Kidney capillary endothelial cell (primary cell): ENCODE measurements at places on chromosomes 4 and X.

GRCh38 chrX:138020941-138021340 is 455.0 kb downstream of the ZIC3 start:
- DNase-seq, result no peak

GRCh38 chr4:14920759-14921320 is 81.4 kb upstream of the CPEB2 start:
- no peak for DNase-seq

- DNase-seq, result no peak
These were observed 19.3 kb downstream of the KLF3 start for GRCh38 chr4:38683276-38683675.

- no peak for DNase-seq
These were observed 23.8 kb upstream of the PLK4 start for GRCh38 chr4:127856813-127857447.

GRCh38 chr4:75930152-75930551 is 10.7 kb downstream of the NAAA start:
- DNase-seq, result no peak

DNA sequence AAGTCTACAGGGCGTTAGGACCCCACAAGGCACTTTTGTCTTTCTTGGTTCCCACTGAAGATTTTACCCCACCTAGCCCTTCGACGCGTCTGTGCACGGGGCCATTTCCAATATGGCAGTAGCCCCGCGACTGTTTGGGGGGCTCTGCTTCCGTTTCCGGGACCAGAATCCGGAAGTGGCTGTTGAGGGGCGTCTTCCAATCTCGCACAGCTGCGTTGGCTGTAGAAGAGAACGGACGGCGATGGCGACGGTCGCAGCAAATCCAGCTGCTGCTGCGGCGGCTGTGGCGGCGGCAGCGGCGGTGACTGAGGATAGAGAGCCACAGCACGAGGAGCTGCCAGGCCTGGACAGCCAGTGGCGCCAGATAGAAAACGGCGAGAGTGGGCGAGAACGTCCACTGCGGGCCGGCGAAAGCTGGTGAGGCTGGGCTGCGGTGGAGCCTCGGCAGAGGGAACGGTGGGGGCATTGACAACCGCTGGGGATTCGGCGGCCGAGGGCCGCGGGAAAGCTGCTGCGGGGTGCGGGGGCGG is at the start of gene USP11:
Gene USP11, plus strand, starts transcription at position 207 of the 530 bp plus-strand sequence. Its CDS starts 35 bp downstream, at position 242.
- DNase-seq, result no peak

DNA sequence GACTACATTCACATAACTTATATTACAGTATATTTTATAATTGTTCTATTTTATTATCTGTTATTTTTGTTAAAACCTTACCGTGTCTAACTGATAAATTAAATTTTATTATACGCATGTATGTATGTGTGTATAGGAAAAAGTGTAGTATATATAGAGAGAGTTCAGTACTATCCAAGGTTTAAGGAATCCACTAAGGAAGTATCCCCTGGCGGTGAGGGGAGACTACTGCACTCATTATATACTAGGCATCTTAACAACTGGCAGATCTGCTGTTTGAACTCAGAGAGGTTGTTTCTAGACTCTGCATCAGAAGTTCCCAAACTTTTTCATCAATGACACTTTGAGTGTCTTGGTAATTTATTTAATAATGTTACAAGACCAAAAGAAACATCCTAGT is 70.9 kb downstream of the NDST4 start:
- DNase-seq, result no peak

GRCh38 chr4:64464581-64464980 is 55.3 kb upstream of the TECRL start:
- no peak for DNase-seq

GRCh38 chrX:107755721-107756120 is 19.9 kb downstream of the TSC22D3 start:
- no peak for DNase-seq

- DNase-seq, result no peak
These were observed 879.3 kb upstream of the SLIT2 start for GRCh38 chr4:19372390-19372789.

- peak; percentile 23 for DNase-seq
These were observed 1.7 kb upstream of the SRP72 start for GRCh38 chr4:56465599-56466295.

DNA sequence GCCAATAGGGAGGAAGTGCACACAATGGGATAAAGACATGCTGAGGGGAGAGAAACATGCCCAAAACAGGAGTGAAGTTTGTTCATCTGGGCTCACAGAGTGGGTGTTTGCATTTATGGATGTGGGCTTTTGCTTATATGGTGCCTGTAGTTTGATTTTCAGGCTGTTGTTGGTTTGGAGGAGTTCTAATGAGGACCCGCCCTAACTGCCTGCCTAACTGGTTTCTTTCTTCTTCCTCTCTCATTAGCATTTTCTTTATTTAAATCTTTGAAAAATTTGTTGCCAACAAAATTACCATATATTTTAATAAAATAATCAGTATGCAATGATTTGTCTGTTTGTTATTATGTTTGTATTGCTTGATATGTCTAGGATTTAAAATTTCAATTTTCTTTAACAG is 1965.8 kb downstream of the C4orf33 start:
- no peak for DNase-seq

- no peak for DNase-seq
These were observed 29.5 kb downstream of the LRIT3 start for GRCh38 chr4:109877400-109877799.

- no peak for DNase-seq
These were observed 134.7 kb upstream of the MAMLD1 start for GRCh38 chrX:150228431-150228830.

DNA sequence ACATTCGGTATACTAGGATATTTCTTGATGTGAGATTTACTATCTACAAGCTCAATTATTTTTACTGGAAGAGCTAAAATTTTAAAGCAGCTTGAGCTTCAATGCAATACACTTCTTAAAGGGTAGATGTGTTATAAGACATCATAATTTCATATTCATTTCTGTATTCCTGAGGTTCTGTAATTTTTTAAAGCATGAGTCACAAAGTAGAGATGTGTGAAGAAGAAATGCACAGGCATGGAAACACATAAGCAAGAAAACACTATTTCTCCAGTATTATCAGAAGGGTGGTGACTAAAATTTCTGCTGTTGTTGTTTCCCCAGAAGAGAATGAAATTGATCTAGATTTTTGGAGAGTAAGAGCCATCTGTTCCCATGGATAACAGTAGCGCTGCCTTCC is 72.6 kb downstream of the INPP4B start:
- no peak for DNase-seq

DNA sequence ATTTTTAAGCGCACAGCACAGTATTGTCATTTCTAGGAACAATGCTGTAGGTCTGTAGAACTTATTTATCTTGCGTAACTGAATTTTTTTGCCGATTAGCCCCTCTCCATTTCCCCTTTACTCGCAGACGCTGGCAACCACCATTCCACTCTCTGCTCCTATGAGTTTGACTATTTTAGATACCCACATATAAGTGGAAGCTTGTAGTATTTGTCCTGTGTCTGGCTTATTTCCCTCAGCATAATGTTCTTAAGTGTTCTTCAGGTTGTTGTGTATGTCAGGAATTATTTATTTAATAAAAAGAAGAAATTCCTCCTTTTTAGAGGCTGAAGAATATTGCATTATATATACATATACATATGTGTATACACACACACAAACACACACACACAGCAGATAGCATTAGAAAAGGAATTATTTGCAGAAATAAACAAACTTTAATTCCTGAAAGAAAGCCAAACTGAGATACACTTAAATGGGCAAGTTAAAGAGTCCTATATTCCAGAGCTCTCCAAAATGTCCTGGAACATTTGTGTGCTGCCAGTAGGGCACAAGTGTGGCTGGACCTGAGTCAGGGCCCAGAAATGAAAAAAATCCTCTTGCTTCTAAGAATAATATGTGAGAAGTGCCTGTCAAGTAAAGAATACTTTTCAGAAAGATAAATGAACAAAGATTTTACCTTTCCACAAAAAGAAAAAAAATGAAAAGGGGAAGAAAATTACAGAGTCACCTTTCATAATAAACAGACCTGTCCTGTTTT is 4.5 kb upstream of the ZNF330 start:
- no peak for DNase-seq

- DNase-seq, result no peak
These were observed 4.6 kb upstream of the DGKK start for GRCh38 chrX:50475208-50475607.

GRCh38 chr4:165294907-165295306 is 32.6 kb upstream of the MSMO1 start:
- no peak for DNase-seq

GRCh38 chr4:25310803-25311166 is 1.8 kb upstream of the ZCCHC4 start:
- no peak for DNase-seq
